ENCODE measurements at places on chromosomes 1 and 21.

- no peak for DNase-seq
These were observed 22.5 kb downstream of the WNT3A start for GRCh38 chr1:228029281-228029680.

GRCh38 chr21:34734696-34735095, 65.9 kb downstream of the CLIC6 start:
- no peak for DNase-seq

GRCh38 chr1:32639489-32640075, 10.8 kb downstream of the ZBTB8OS start:
- peak; percentile 19 for DNase-seq

GRCh38 chr1:117708323-117709248, 102.7 kb downstream of the TENT5C start:
- no peak for DNase-seq

DNA sequence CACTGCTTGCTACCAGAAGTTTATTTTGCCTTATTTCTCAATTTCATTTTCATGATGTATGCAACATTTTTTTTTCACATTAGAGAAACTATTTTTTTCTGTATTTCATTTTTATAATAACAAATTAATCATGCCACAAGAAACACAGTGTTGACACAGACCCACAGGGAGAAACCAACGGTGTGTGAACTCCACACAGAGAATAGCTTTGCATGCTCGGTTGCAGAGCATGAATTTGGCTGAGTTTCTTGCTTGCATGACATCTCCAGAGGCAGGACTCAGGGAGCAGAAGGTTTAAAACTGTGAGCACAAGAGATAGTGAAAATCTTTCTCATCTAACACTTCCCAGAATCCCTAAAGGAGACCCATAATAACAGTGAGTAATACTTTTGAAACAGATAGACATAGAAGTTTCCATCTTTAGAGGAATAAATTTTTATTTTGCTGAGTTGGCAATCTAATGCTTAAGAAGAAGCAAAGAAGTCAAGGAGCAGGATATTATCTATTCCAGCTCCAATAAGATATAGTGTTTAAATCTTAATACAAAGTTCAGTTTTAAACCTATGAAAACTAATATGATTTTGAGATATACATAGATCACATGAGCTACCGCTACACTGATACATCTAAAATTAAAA, 890.9 kb downstream of the MRPL39 start:
- DNase-seq: no peak

DNA sequence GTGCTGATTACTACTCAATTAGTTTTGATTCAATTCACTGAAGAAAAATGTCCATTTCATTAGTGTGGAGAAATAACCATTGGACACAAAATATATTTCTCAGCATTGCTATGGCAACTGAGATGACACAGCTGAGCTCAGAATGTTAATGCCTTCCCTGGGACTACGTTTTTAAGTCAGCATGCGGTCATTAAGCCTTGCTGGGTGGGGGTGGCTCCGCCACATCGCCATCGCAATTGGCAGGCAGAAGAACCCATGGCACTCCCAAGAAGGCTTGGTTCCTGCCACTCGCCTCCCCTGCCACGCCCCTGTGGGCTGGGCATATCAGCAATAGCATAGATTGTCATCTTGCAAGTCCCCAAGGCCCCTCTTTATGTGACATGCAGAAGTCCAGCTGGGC, 256.7 kb upstream of the CAMK1G start:
- no peak for DNase-seq

DNA sequence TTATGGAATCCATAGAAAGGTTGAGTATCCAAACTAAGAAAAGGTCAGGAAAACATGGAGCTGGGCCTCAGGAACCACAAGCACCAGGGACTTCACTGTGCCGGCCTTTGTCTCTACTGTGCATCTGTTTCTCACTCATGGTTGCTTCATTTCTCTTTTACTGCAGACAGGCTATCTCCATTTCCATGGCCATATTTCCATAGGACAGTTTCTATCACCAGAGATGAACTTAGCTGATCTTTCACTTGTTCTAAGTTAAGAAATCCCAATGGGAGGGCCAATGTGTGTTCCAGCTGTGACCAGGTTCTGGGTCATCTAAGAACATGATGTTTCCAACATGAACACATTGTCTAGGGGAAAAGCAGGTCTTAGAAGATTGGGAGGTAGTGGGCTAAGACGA, 43.7 kb upstream of the PPP2R5A start:
- no peak for DNase-seq

DNA sequence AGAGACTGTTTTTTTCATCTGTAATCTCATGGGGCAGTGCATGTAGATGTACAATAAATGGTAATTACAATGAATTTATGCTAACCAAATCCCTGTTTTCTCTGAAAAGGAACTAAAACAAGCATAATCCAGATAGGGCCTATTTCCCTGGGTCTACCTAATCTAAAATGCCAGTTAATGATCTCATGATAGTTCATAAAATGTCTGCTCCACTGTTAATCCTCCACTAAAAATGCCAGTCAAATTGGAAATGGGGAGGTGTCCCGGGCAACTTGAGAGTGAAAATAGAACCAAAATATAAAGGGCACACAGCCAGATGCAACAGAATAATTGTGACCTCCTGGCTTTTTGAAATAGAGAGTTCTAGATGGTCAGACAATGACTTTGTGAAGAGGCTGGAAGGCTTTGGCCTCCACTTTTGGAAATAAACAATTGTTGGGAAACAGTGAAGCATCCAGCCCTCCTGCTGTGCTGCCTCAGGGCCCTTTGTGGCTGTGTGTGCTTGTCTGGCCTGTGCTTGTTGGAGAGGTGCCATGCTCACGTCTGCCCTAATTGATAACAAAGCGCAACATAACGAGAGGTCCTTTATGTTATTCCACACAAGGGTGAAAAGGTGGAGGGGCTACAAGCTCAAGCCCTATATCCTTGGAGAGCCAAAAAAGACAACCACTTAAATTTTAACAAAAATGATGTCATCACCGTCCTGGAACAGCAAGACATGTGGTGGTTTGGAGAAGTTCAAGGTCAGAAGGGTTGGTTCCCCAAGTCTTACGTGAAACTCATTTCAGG, 97.7 kb downstream of the ATP5PO start:
- DNase-seq: no peak

DNA sequence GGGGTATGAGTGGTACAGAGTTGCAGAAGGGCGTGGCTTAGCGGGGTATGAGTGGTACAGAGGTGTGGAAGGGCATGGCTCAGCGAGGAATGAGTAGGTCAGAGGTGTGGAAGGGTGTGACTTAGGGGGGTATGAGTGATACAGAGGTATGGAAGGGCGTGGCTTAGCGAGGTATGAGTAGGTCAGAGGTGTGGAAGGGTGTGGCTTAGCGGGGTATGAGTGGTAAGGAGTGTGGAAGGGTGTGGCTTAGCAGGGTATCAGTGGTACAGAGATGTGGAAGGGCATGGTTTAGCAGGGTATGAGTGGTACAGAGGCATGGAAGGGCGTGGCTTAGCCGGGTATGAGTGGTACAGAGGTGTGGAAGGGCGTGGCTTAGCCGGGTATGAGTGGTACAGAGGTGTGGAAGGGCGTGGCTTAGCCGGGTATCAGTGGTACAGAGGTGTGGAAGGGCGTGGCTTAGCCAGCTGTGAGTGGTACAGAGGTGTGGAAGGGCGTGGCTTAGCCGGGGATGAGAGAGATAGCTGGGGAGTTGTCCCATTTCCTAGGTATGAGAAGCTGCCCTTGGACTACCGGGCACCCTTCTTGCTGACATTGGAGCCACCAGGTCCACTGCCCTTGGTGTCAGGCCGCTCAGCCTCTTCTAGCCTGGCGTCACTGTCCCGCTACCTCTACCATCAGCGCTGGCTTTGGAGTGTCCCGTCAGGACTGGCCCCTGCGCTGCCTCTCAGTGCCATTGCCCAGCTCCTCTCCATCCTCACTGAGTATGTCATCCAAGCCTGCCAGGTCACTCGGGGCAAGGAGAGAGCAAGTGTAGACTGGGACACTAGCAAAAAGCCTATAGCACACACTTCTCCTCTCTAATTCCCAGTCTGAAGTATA, 29.8 kb downstream of the HYI start:
- DNase-seq: no peak

DNA sequence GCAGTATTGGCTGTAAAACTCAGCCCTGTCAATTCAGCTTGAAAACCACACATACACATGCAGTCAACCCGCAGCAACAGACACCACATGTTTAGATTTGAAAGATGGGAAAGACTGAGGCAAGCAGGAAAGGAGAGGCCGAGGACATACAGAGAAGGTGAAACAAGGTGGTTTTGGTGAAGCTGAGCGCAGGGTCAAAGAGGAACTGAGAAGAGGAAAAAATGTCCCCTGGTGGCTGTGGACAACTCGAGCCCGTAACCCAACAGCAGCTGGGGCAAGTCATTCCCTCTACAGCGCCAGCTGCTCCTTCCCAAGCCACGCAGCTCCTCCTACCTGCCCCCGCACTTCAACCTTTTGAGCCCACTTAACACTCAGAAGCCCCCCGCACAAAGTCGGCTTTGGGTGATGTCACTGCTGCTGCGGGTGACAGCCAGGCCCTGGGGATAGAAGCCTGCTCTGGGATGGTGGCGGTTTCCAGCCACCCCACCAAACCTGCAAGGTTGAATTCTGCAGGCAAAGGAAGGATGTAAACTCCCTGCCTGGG, 63.0 kb downstream of the KCNN3 start:
- no peak for DNase-seq

DNA sequence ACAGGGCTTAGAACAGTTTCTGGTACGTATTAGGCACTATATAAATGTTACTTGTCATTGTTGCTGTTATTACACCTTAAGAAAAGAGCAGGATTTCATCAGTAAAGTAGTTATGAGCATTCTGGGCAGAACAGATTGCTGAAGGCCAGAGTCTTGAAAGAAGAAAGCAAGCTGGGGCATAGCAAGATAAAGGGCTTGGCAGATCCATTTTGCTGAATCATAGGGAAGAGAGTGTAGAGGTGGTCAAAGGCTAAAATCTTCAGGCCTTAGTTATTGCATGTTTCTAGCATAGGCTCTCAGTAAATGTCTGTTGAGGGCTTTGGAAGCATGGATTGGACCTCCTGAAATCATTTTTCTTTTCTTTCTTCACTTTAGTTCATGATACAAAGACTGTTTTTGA, 67.5 kb downstream of the PLA2G4A start:
- no peak for DNase-seq

Measured in hepatic stellate cell (primary cell).